ENCODE measurements at places on chromosomes 13 and 19.

- DNase-seq, result no peak
These were observed 9.1 kb downstream of the UBE2L5 start for GRCh38 chr13:30431269-30431940.

GRCh38 chr19:4503132-4503824, 15.0 kb downstream of the PLIN4 start:
- DNase-seq, result no peak

DNA sequence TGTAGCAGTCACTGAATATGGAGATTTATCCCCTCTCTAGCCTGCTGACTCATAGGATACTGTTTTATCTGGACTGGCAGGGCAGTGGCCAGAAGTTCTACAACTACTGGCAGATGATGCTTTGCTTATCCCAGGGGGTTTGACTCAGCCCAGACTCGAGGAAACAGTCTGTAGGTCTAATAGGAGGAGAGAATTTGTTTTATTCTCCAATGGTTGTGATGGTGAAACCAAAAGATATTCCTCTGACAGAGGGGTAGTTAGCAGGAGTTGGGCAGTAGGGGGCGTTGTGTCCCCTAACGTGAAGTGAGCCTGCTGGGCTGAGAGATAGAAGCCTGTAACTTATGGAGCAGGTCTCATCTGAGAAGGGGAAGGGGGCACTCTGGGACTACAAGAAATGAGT, 74.9 kb downstream of the WTIP start:
- DNase-seq, result no peak

DNA sequence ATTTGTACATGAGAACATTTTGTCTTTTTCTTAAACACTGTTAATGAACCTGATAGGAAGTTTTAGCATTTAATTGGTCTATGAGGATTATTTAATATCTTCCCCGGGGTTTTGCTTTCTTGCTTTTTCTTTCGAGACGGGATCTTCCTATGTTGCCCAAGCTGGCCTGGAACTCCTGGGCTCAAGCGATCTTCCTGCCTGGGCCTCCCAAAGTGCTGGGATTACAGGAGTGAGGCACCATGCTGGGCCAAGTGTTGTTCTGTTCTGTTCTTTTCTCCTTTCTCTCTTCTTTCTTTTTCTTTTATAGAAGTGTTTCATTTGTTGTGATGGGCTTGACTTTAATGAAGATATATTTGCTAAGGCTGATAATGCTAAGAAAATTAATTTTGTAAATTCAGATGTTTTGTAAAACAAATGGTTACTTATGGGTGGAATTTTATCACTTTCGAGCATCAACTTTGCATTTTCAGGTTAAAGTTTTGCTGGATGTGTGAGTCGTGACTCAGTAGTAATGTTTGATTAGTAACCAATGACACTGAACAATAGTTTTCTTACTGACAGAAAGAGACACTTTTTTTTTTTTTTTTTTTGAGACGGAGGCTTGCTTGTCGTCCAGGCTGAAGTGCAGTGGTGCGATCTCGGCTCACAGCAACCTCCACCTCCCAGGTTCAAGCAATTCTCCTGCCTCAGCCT, 2.2 kb downstream of the PAN3 start:
- no peak for DNase-seq

DNA sequence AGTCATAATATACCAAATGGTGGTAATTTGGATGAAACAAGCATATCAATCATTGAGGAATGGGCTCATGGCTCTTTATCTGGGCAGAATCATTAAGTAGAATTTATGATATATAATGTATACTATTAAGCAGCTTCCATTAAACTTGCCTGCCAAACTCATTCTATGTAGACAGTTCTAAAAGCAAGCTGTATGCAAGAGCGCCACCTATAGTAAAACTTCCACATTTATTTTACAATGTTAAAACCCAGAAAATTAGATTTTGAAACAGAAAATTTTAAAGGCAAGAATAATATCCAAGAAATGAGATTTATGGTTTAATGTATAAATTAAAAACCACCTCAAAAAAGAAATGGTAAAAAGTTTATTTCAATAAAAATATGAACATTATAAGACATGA, 161.5 kb downstream of the MZT1 start:
- DNase-seq, result no peak

DNA sequence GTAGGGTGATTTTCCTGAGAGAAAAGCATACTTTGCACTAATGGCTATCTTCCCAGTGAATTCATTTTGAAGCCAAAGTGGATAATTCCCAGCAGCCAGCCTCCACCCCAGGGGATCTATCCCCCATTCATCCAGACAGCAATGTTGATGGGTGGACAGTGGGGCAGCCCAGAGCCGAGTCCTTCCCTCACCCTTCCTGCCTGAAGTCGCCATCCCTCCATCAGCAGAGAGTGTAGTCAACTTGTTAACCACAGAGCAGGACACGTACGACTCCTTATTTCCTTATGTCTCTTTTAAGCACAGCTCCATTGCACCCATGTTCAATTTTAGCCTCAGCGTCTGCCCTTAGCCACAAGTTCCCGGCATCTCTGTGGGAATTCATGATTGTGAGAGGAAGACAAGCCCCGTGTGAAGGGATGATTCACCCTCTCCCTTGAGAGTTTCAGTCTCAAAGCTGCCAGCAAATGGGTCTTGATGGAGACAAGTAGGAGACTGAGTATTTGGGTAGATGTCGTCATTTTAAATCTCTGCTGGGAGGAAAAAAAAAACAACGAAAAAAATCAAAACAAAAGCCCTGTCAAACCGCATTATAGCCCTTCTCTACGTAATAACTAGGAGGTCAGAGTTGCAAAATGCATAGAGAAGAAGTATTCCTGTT, 58.3 kb upstream of the MEDAG start:
- DNase-seq, result no peak

- peak; percentile 92 for DNase-seq
These were observed 13.0 kb upstream of the JUND start for GRCh38 chr19:18294467-18294864.

GRCh38 chr13:37381502-37381901, 217.1 kb downstream of the POSTN start:
- DNase-seq, result no peak

GRCh38 chr13:27926644-27927434, 7.0 kb downstream of the PDX1 start:
- no peak for DNase-seq

DNA sequence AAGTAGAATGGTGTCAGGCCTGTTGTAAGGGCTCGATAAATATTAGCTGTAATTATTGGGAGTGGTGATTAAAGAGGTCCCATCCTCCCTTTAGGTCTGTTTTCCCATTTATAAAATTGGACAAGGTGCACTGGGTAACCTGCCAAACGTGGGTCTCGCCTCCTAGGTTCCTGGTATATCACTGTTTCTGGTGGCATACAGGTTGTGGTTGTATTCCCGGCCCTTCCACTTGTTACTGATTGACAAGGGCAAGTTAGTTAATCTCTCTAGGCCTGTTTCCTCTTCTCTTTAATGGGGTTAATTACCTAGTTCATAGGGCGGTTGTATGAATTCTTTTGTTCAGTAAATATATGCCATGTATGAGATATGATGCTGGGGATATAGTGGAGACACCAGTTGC, 1.5 kb downstream of the PPP2R1A start:
- no peak for DNase-seq

GRCh38 chr19:16168465-16169081, 4.8 kb downstream of the CIB3 start:
- DNase-seq, result no peak

DNA sequence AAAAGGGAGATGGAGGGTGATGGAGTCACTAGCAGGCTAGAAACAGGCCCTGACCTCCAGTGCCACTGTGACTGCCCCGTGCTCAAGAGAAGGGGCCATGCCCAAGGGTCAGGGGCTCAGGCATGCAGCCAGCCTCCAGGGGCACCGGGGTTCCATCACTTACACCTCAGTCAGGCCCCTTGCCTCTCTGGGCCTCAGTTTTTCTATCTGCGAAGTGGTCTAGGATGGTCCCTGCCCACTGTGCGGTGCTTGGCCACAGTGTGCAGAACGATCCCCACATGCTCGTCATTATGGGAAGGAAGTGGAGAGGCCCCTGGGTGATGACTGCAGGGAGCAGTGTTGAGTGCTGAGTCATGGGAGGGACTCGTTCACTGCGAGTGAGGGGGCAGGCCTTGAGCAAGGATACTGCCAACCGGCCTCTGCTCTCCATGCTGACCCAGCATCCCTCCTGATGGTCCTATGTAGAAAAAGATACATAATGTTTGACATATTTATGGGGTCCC, 23.1 kb downstream of the TMED1 start:
- DNase-seq, result no peak

DNA sequence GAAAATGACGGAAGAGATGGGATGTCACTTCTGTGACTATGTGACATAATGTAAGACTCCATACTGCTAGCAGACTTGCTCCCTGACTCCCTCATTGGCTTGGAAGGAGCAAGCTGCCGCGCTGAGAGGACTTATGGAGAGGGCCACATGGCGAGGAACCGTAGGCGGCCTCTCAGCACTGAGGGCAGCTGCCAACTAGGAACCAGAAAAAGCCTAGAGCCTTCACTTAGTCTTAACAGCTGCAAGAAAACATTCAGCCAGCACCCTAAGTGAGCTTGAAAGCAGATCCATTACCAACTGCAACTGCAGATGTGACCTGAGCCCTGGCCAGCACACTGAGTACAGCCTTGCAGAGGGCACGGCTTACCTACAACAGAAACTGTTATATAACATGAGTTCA, 33.9 kb downstream of the USP12 start:
- no peak for DNase-seq

GRCh38 chr19:51594774-51595109, 23.7 kb downstream of the ZNF175 start:
- DNase-seq, result no peak

- no peak for DNase-seq
These were observed 17.3 kb downstream of the ANKRD24 start for GRCh38 chr19:4199699-4200293.
